ENCODE measurements at places on chromosomes 13 and 19.

DNA sequence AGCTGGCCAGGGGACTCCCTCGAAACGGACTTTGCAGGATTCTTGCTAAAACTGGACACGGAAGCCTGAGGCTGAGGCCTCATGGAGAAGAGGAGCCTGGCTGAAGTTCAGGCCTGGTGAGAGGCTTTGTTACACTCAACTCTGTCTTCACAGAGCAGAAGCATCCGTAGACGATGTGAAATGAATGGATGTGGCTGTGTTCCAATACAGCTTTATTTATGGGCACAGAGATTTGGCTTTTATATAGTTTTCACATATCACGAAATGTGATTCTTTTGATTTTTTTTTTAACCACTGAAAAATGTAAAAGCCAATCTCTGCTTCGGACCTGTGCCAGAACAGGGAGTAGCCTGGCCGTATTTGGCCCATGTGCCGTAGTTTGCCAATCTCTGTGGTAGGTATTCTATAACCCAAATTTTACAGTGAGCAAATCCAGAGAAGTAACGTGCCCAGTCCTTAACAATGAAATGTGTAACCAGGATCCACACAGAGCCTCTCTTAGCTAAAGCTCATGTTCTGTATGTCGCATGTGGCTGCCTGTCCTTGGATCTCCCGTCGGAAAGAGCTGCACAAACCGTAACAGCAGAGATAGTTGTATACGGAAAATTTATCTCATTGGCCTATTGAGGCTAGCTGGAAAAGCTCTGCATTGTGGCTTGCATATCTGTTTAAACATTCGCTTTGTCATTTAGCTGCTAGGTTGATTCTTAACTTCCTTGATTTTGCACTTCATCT is 171.6 kb upstream of the RNF113B start:
- no peak for DNase-seq

DNA sequence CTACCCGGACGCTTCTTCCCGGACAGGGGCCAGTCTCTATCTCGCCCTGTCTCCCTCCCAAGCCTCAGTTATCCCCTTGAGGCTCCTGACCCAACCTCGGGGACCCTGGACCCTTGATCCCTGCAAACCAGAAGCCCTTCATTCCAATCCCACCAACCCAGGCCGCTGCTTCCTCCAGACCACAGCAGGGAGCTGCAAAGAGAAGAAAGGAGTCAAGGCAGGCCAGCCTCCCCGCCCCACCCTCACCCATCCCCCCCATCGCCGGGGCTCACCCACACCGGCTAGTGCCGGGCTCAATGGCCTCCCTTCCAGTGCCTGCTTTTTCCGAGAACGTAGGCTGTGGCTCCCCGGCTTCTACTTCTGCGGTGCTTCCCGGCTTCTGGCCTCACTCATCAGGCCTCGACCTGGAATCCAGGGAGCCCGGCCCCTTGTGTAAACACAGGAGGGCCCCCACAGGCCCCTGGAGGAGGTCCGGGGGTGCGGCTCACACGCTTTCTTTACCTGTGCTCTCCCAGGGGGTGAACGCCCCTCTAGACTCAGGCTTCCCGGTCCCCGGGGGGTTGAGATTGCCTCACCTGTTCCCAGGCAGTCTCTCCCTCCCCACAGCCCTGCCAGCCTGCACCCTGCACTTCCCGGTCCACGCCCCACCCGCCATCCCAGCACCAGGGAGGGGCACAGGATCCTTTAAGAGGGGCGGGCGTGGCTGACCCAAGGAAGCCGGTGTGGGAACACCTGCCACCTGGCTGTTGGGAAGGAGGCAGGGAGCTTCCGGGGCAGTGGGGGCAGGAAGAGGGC is at the start of gene FAM83E:
FAM83E (minus strand) TSS at position 641 of the 795 bp plus-strand sequence. CDS start 1,704 bp downstream, outside the sequence.
- no peak for DNase-seq

DNA sequence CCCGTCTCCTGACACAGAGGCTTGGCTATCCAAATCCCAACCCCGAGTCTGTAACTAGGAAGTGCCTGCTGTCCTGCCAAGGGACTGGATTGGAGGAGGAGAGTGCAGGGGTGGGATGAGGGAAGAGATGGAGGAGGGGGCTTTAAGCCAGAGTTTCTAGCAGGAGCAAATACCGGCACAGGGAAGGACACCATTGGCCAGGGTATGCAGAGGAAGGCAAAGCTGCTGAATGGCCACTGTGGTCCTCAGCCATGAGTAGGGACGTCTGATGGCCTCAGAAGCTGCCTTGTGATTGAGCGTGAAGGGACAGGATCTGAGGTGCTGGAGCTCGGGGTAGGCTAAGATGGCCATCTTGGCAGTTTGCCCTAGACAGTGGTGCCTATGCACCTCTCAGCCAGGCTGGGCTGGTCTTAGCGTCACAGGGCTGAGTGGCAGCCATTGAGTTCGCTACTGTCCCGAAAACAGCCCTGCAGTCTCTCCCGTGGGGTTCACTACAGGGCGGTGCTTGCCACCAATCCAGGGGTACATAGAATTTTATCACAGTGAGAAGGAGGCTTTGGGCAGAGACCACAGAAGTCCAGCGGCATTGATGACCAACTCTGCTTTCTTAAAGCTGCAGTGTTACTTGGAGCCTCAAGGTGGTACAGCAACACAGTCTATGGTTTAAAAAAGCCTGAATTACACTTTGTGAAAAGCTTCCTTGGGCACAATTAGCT is 61.8 kb downstream of the AKAP11 start:
- DNase-seq = peak; percentile 13

DNA sequence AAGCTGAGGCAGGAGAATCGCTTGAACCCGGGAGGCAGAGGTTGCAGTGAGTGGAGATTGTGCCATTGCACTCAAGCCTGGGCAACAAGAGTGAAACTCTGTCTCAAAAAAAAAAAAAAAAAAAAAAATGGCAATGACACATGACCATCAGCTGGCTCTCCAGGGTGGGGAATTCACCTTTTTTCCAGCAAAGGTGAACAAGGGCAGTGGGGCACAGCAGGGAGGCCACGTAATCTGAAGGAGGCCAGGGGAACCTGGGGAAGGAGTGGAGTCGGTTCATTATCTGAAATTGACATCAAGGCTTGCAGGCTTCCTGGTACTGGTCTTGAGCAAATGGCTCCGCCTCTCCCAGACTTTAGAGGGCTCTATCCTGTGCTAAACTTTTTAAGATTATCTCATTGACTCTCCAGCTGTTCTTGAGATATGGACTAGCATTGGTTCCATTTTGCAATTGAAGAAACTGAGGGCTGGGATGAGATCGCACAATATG is 28.1 kb downstream of the KEAP1 start:
- no peak for DNase-seq

GRCh38 chr13:113066746-113067145 is 38.8 kb upstream of the F7 start:
- no peak for DNase-seq

GRCh38 chr19:35879770-35880317 is 11.5 kb downstream of the APLP1 start:
- peak; percentile 88 for DNase-seq

- no peak for DNase-seq
These were observed 5.7 kb upstream of the TEX26 start for GRCh38 chr13:30926781-30927180.

DNA sequence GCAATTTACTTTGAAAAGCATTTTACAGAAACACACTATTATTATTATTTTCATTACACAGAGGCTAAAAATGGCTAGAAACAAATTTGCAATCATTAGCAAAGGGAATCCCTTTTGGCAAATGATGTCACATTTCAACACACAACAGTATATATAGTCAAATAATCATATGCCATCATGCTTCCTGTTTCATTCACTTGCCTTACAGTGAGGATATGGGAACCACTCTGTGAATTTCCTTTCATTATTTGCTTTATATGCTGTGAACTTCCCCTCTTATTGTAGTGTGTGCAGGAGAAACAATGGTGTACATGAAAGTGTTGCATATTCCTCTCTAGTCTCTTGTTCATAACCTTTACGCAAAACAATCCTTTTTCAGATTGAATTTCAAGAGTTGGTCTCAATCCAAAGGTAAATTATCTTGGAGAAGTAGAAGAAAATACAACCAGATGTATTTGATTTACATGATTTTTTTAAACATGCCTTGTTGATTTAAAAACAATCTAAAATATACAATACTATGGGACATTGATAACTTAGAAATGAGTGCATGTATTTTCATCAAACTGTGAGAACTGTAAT is 657.3 kb downstream of the EFNB2 start:
- no peak for DNase-seq

DNA sequence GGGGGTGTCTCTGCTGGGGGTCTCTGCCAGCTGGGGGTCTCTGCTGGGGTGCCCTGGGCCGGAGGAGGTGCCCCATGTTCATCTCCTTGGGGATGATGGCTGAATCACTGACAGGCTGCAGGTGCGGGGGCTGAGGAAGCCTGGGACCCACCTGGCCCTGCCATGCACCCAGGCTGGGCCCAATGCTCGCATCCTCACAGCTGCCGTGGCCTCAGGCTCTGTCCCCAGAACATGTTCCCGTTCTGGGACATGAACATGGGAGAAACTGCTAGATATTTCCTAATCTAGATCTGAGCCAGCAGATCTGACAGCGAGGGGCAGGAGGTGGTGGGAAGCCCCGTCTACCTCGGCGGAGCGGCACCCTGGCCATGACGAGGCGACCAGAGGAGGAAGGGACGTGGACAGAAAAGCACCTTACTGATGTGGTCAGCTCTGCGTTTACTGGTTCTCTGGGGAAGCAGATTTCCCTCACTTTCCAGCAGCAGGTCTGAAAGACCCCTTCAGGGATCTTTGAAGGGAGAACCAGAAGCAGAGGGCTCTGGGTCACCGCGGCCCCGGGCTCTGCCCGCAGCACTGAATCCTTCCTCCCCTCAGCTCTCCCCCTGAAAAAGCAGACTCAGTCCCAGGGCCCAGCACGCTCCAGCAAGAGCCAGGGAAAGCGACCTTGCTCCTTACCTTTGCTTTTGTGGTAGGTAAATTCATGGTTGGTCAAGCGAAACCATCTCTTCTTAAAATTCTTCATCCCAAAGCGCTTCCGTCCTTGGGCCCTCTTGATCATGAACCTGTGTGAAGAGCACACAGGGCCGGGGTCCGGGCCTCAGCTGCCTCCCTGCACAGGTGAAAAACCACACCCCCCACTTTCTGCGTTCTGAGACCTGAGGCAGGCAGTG is 26.5 kb upstream of the C13orf46 start:
- no peak for DNase-seq

DNA sequence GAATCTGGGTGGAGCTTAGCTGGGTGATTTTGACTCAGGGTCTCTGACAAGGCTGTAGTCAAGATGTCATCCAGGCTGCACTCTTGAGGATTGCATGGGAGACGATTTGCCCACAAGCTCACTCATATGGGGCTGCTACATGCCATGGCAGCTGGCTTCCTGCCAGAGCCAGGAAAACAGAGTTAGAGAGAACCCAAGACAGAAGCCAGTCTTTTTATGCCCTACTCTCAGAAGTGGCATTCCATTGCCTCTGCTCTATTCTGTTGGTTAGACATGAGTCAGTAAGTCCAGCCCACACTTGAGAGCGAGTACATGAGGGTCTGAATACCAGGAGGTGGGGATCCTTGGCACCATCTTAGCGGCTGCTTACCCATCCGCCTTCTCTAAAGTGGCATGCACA is 9.5 kb downstream of the POLR1D start:
- no peak for DNase-seq

- peak; percentile 99 for DNase-seq
These were observed at the start of the genes HSD11B1L and MICOS13 for GRCh38 chr19:5680437-5681368. HSD11B1L (plus strand) TSS chr19:5681027; CDS start chr19:5684833, 3,806 bp downstream. MICOS13 (minus strand) TSS chr19:5680516; CDS start chr19:5680486, 30 bp downstream.

DNA sequence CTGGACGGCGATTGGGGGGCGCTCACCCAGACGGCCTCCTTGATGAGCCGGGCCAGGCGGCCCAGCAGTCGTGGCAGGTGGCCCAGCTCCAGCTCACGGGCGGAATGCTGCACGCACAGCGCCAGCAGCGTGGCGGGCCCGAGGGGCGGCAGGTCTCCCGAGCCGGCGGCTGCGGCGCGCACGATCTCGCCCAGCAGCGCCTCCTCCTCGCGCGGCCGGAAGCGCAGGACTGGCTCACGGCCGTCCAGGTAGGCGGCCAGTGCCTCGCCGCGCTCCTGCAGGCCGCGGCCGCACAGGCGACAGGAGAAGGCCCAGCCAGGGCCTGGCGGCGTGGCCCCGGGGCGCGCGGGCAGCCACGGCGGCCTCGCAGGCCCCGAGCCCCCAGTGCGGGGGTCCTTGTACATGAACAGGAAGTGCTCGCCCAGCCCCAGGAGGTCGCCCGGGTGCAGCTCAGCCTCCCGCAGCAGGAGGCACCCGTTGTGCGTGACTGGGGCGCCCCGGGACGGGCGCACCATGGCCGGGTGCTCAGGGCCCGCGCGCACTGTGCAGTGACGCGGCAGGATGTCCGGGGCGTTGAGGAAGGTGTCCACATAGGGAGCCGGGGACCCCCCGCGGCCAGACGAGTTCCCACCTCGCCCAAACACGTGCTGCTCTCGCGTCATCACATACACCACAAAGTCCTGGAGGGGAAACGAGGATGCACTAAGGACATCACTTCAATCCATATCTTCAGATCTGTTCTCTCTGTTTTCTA is 9.6 kb upstream of the MAMSTR start:
- DNase-seq = no peak

DNA sequence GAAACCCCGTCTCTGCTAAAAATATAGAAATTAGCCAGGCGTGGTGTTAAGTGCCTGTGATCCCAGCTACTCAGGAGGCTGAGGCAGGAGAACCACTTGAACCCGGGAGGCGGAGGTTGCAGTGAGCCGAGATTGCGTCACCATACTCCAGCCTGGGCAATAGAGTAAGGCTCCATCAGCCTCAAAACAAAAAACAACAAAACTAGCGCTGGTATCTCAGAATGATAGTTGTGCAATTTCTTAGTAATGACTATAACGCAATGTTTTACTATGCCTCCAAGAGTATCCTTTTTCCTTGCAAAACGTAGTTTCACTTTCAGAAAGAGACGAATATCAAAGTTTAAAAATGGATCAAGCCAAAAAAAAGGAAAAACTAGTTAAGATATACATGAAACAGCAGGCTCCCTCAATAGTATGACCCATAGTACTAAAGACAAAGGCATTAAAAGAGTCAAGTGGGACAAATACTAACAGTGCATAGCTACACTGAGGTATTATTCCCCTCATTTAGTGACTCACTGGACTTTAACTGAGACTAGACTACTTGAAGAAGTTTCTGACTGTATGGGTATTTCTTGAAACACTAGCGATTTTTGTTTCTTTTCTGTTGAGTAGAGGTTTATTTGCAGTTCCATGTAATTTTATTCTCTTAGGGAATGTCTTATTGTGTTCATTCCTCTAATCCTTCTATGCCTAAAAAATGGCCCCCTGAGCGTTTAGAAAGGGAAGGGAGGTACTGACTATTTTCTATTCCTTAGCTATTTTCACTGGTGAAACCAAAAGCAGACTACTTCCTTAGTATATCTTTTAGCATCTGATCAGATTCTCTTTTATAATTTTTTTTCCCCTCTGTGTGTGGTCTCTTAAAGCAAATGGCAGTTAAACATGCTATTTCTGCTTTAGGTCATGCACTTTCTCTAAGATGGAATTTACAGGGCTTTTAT is 10.4 kb upstream of the ITM2B start:
- no peak for DNase-seq

- DNase-seq = no peak
These were observed 113.8 kb downstream of the ZIC5 start for GRCh38 chr13:99857738-99858137.

Data from fibroblast of lung (primary cell).